Astrocyte of the cerebellum (primary cell): ENCODE measurements at places on chromosomes 16 and 17.
A peak's percentile ranks its signal among the peaks of the same experiment; 100 is the strongest.

DNA sequence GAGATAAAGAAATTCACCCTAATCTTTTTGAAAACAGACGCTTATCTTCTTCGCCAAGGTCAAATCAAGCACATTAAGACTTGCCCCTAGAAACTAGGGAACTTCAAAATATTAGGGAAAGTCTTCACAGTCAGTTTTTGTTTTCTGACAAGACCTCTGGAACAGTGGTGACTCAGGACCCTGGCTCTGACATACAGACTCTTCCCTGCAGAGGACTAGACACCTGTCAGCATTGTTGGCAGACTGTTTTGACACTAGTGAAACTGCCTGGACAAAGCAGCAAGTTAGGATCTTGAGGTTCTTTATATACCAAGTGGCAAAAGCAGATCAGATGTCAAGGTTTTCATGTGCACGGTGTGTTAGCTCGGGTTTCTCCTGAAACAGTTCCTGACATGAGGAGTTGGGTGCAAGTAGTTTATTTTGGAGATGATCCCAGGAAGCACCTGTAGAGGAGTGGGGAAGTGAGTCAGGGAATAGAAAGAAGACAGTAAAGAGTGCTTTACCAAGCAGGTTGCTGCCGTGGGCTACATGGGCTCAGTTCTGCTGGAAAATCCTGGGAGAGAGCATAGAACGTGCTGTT is 182.0 kb upstream of the IRX5 start:
- DNase-seq, result no peak

DNA sequence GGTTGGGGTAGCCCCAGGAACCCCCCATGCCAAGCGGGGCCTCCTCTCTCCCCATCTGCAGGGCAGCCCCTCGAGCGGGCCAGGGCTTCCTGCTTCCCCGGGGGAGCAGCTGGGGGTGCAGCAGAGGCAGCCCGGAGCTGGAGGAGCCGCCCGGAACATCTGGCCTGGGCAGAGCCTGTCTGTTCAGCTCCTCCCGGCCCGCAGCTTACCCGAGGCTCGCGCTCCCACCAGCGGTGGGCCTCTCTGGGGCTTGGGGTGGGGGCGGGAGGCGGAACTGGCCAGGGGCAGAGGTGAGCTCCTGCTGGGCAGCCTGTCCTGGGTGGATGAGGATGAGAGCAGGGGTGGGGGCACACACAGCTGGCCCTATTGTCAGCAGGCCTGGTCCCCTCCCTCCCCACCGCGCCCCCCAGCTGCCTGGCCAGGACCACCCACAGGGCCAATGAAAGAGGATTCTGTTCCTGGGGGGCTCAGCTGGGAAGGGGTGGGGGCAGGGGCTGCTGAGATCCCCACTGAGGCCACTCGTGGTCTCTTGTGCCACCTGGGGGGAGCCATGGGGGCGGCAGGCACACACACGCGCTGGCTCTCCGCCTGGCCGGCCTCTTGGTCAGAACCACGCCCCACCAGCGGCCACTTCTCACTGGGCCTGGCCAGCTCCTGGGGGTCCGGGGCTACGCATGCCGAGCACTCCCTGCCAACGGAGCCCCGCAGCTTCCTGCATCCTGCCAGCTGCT is 34.7 kb downstream of the BAHCC1 start:
- DNase-seq, result no peak

DNA sequence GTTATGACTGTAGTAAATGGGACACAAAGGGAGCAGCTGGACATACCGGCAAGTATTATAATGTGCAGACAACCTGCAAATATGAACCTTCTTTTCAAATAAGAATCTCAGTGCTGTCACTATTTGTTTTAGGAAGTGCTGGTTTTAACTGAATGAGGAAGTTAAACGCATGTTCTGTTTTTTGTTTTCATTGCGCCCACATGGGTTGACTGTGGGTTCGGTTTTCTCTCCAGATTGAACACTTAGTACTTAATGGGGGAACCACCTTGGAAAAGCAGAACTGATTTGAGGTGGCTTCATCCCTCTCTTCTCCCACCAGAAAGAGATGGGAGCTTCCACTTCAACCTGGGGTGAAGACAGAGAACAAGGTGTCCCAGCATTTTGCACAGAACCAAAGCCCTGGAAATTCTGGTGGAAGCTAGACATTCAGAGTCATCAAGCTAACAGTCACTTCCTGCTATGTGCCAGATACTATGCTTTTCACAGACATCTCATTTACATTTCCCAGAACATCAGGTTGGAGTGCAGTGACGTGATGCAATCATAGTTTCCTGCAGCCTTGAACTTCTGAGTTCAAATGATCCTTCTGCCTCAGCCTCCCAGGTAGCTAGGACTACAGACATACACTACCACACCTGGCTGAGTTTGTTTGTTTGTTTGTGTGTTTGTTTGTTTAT is 149.8 kb downstream of the CDH13 start:
- no peak for DNase-seq

DNA sequence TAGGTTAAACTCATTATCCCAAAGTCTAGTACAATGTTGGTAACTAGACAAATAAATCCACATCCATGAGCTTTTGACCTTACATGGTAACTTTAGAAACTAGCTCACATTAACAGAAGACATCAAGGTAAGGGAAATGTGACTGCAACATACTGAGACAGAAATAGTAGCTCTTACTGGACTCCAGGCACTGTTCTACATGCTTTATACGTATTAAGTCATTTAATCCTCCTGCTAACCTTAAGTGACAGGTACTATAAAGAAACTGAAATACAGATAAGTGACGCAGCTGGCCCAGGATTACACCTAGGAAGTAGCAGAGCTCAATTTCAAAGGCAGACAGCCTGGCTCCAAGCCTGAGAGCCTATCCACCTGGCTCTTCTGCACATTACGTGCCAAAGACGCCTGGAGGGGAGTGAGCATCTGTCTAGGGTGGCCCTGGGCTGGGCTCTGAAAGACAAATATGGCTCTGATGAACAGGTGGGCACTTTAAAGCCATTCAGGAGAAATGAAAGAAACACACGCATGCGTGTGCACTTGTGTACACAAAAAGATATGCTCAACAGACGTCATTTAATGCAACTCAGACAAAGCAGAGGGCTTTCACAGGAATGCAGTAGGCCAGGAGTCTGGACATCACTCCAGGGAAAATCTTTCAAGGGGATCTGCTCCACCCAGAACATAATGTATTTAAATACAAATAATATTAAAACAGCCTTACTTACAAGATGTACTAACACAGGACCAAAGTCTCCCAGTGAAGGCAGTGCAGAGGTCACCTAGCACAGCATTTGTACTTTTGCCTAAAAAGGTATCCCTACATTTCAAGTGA is 4.4 kb downstream of the ZC3H7A start:
- no peak for DNase-seq

- no peak for DNase-seq
Observed at GRCh38 chr16:8047736-8048135, 542.6 kb downstream of the TMEM114 start.

- DNase-seq, result no peak
Observed at GRCh38 chr16:68696514-68696913, 40.6 kb upstream of the CDH1 start.

DNA sequence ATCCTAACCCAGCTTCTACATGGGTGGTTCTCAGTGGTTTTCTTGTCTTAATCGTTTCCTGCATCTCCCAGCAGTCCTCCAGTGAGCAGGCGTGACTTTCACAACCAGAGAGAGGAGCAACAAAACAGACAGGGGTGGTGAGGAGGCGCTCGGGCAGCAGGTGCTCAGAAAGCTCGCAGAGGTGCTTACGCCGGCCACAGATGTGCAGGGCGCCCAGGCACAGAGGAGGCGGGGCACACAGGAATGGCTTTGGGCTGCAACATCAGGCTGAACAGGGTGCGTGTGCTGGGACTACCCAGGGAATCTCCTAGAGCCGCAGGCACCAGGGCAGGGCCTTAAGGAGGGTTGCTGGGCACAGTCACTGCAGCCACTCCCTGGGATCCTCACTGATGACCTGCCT is 32.6 kb downstream of the KLHDC4 start:
- DNase-seq, result no peak

- DNase-seq, result no peak
Observed at GRCh38 chr17:32558997-32559650, 72.3 kb downstream of the CDK5R1 start.

DNA sequence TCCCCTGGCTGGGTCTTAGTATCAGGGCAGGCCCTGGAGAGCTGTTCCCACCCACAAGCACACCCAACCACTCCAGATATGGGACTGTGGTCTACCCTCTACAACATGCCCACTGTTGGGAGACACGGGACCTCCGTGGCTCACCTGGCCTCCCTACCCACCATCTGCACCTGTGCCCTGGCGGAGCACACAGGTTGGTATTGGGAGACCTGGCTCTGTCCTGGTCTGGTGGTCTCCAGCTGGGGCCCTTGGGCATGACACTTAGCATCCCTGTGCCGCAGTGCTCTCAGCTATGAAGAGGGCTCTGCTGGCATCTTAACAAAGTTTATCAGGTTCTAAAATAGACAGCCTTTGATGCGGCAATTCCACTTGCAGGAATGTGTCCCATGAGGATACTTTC is 5.8 kb downstream of the C16orf95 start:
- no peak for DNase-seq

- no peak for DNase-seq
Observed at GRCh38 chr16:74477226-74477625, 55.9 kb upstream of the CLEC18B start.

- no peak for DNase-seq
Observed at GRCh38 chr17:68019336-68019674, 16.2 kb upstream of the KPNA2 start.

DNA sequence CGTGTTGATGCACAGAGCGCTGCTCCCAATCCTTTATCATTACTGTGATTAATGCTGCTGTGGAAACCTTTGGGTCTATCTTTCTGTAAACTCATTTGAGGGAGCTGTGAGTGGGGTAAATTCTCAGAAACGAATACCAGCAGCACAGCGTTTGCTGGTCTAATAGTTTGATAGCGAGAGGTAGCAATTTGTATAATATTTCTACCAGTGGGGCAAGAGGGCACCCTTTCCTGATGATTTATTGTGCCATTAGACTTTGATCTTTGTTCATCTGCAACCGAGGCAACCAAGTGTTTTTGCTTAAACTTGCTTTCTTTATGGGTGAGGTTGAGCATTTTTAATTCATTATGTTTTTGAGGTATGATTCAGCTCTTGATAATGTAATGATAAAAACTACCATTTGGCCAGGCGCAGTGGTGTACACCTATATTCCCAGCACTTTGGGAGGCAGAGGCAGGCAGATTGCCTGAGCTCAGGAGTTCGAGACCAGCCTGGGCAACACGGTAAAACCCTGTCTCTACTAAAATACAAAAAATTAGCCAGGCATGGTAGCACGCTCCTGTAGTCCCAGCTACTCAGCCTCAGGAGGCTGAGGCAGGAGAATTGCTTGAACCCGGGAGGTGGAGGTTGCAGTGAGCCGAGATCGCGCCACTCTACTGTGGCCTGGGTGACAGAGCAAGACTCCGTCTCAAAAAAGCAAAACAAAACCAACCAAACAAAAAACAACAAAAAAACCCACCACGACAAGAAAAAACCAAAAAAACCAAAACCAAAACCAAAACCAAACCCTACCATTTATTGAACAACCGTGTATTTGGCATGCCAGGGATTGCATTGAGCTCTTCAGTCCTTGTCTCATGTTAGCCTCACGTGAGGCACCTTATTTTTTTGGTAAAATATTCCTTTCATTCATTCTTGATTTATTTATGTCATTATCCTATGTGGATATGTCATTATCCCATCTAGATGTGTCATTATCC is 81.5 kb downstream of the PLCG2 start:
- DNase-seq, result no peak

DNA sequence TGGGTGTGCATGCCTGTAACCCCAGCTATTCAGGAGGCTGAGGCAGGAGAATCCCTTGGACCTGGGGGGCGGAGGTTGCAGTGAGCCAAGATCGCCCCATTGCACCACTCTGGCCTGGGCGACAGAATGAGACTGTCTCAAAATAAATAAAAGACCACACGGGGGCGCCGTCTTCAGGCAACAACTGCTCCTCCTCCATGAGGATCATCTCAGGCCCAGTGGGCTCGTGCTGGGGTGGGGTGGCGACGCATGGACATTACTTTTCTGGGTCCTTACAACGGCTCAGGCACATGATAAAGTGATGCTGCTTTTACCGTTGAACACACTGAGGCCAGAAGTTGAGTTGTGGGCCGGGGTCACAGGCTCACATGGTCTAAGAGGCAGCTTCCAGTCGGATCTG is 56.2 kb downstream of the PRMT7 start:
- no peak for DNase-seq

GRCh38 chr17:58710948-58711552 is 18.6 kb downstream of the RAD51C start:
- peak; percentile 50 for DNase-seq

DNA sequence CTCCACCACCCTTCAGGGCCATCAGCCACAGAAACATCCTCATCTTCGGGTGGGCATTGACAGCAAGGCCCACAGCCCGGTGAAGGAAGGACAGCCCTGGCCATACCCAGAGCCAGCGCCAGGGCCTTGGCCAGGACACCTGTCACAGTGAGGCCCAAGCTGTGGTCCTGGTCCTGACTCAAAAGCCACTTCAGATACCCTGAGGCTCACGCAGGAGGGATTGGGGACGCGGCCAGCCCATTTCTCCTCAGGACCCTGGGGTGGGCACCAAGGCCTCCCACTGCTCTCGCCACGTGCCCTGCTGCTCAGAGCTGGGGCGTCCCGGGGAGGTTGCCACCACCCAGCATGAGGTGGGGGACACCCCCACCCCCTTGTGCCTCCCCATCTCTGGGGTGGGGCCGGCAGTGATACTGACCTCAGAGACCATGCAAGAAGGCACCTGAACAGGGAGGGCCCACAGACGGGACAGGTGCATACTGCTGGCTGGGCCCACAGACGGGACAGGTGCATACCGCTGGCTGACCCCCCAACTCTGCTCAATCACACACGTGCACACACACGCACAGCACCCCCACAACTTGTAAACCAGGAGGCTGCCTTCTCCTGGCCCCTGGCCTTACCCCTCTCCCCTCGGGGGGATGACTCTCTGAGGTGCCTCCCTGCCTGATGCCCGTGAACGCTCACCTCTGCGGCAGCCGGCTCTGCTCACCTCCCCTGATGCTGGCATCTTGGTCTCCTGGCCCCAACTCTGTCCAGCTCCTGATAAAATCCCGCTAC is 14.2 kb downstream of the SLC7A5 start:
- no peak for DNase-seq

DNA sequence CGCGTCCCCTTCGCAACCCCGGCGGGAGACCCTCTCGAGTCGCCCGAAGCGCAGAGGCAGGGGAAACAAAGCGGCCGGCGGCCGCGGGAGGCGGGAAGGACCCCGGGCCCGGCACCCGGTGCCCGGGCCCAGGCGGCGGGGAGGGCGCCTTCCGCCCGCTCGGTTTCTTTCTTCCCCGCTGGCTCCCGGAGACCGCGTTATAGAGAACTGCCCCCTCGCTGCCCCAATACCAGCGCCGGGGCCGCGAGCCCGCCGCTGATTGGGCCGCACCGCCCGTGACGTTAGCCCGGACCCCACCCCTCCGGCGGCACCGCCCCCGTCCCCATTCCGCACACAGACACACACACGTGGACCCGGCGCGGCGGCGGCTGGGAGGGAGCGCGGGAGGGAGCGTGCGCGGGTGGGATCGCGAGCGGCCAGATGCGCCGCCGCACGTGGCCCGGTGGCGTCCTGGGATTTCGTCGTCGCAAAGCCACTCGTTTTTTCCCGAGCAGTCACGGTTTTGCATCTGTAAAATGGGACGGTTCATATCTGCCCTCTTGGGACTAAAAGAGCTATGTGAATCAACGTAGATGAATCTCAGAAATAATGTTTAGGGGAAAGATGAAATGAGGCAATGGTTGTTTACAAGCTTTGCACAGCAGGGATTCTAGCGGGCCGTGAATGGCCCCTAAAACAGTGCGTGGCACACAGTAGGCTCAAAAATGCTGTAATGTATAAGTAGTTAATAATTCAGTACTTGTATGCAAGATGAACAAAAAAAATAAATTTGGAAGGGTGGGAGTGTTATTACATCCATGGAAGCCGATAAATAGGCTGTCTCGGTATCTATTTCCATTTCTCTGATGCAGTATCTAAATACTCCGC is at the start of gene EPOP:
Gene EPOP (minus strand): TSS at position 209 of the 867 bp plus-strand sequence. CDS start 462 bp downstream, outside the sequence.
- peak; percentile 20 for DNase-seq
